NCI-H2107 (cell line): ENCODE measurements at places on chromosomes 6 and 20.

DNA sequence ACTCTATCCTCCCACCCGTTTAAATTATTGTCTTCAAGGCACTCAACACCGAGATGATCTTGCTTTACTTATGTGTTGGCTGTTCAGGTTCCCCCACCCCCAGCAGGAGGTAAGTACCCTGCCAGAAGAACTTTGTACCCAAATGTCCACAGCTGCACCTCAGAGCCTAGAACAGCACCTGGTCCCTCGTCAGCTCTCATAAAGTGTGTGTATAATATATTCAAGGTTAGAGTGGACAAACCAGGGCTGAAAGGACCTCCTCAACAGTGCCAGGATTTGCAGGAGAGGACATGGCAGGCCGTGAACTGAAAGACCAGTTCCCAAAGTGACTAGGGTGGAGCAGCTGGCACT is 5.9 kb upstream of the CPXM1 start:
- DNase-seq, result no peak

DNA sequence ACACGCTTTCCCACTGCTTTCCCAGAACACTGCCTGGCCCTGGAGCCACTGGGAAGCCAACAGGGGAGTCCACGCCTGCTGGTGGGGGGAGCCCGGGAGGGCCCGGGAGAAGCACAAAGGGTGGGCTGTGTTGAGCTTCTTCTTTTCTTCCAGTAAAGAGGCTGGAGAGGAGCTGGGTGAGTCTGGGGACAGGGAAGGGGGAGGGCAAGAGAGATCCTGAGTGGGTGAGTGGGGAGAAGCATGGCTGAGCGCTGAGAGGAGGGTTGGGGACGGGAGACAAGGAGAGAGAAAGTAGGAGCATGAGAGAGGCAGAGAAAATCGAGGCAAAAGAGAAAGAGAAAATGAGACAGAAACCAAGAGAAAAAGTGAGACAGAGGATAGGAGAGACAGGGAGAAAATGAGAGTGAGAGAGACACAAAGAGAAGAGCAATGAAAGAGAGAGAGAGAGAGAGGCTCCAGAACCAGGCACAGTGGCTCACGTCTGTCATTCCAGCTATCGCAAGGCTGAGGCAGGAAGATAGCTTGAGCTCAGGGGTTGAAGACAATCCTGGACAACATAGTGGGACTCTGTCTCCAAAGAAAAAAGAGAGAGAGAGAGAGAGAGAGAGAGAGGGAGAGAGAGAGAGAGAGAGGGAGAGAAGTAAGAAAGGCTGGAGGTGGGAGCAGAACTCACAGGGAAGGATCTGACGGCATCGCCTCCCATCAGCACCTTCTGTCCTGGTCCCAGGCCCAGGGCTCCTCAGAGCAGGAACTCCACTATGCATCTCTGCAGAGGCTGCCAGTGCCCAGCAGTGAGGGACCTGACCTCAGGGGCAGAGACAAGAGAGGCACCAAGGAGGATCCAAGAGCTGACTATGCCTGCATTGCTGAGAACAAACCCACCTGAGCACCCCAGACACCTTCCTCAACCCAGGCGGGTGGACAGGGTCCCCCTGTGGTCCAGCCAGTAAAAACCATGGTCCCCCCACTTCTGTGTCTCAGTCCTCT is 2.0 kb downstream of the LST1 start:
- no peak for DNase-seq

DNA sequence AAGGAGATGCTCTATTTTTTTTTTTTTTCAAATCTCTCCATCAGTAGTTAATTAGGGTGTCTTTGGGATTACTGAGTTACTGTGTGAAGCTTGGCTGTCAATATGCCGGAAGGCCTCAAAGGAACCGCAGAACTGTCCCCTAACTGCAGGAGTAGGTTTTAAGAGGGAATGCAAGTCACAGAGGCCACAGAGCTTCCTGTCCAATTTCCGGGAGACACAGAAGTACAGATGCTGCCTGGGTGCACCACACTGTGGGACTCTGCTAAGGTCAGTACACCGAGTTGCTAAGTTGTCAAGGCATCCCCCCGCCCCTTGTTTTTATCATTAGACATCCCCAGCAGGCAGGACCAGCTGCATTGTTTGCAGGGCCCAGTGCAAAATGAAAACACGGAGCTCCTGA is 120.2 kb upstream of the RAB32 start:
- no peak for DNase-seq

- no peak for DNase-seq
Measured at GRCh38 chr6:22749696-22750095, 180.3 kb downstream of the HDGFL1 start.

DNA sequence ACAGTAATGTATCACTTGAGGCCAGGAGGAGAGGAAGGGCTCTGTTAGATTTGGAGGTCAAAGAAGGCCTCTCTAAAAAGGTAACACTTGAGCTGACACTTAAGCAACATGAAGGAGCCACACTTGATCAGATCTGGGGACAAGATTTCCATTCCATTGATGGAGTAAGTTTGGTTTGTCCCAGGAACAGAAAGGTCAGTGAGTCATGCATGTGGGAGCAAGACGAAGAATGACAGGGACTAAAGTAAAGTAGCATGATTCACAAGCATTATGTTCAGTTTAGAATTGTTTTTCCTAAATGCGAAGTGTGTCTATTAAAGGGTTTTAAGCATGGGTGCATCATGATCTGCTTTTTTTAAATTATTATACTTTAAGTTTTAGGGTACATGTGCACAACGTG is 47.4 kb downstream of the COL21A1 start:
- no peak for DNase-seq
